ENCODE measurements at places on chromosomes 5 and 9.

GRCh38 chr9:124436320-124436719 lies 13.9 kb upstream of the ADGRD2 start:
- no peak for DNase-seq

- no peak for DNase-seq
These were observed 47.6 kb downstream of the ZDHHC21 start for GRCh38 chr9:14645648-14646047.

DNA sequence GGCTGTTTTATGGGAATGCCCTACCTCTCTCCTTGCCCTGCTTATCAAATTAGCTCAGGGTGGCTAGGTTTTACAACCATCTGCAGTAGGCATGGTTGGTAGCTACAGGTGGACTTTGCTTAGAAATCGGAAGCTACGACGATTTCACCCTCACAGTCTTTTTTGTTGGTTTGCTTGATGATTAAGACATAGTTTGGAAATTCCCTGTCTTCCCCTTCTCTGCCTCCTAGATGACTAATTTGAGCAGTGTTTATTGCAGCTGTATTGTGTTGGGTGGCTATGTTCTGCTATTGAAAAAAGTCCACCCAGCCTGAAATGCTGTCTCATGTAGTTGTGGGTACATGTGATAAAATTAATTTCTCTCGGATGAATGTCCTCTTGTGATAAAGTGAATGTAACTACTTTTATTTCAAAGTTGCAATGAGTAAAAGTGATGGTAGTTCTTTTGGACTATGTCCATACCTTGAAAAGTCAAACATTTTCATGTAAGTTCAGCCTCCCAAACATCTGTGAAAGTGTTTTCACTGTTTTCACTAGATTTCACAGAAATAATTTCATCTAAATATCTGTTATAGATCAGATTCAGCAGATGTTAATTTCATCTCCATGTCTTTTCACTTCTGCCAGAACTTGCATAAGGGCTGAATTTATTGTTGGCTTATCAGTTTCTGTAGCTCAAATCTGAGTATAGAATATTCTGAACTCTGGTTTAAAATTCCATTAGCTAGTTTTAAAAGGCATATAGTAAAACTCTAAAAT lies 37.3 kb upstream of the FYB1 start:
- DNase-seq: no peak

GRCh38 chr5:143677403-143677802 lies 134.6 kb upstream of the HMHB1 start:
- no peak for DNase-seq

- no peak for DNase-seq
These were observed 9.6 kb downstream of the SEC61B start for GRCh38 chr9:99231711-99232110.

DNA sequence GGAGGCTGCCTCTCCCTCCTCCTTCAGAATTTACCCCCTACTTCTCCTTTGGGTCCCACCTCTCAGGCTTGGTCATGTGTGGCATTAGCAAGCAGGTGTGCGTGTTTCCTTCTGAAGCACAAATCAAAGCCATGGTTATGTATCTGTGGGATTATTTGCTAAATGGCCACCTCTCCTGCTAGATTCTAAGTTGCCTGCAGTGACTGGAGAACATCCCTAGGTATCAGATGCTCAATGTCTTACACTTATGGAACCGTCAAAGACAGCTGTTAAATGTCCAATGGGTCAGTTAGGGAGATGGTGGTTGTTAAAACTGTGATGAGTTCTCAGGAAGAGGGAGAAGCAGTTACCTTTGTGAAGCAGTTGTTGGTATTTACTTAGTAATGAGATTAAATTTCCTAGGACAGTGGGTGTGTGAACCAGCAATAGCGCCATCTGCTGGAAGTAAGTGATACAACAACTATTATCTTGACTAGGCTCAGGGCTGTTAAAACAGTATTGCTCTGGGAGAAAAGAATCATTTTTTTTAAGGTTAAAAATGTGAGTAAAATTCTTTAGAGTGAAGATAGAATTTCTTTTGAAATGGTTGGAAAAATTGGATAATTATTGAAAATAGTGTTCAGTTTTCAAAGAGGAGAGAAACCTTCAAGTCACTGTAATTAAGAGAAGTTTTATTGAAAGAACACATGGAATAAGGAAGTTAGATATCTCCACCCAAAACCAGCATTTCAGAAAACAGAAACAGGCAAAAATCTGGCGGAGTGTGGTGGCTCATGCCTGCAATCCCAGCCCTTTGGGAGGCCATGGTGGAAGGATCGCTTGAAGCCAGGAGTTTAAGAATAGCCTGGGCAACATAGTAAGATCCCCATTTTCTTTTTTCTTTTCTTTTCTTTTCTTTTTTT lies 71.3 kb downstream of the TMC1 start:
- DNase-seq: no peak

- no peak for DNase-seq
These were observed 10.3 kb downstream of the OCLN start for GRCh38 chr5:69502767-69503488.

All from stimulated activated CD8-positive, alpha-beta memory T cell treated with anti-CD3 and anti-CD28 coated beads, Interleukin-15, amount 100 ng/mL, for 24 hours (primary cell).